ENCODE measurements at places on chromosomes 6 and 20.

DNA sequence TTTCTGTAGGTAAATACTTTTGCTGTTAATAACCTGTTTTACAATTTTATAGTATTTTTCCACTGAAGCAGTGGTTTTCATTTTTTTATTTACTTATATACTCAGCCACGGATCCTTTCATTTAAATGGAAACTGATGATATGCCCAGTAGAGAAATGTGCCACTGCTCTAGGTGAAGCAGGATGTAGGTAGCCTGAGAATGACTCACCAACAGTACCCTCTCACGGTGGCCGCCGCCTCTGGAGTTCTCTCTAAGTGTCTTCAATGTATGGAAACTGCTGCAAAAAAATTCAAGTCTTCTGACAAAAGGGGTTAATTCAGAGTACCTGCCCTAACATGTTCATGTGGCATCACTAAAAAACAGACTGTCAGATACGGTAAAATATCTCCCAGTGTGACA is 6.4 kb downstream of the EYA4 start:
- DNase-seq: no peak

DNA sequence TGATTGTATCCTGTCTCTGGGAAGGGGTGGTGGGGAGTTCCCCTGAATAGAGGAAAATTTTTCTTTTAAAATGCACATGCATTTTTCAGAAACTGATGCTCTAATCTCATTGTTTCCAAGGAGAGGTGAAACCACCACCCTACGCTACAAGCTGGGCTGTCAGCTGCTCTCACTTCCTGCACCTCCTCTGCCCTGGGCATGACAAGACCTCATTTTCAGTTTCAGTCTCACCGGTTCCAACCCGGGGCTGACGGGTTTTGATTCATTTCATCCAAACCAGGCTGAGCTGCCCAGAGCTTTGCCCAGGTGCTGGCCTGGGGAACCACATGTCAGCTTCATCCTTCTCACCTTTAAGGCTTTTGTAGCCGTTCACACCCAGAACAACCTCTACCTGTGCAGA is 99.7 kb downstream of the EYA2 start:
- no peak for DNase-seq

GRCh38 chr20:61802721-61803311 is 262.9 kb downstream of the TAF4 start:
- DNase-seq: no peak

GRCh38 chr20:62291251-62292066 is 11.3 kb upstream of the ADRM1 start:
- DNase-seq: no peak

DNA sequence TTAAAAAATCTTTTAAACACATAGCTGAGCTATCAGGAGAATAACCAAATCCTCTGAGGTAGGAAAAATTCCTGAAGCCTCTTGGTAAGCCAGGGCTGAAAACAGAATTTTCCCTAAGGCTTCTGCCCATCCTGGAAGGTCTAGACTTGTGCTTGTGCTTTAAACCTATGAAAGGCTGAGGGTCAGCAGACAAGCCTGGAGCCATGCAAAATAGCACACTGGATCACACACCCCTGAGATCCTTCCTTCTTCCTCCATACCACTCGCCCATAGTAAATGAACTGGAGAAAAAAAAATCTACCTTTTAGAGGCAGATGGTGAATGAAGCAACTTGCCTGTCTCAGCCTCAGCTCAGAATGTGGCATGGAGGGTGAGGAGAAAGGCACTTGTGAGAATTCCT is 144.4 kb downstream of the UBE3D start:
- DNase-seq: no peak

- DNase-seq: no peak
Measured at GRCh38 chr20:496126-496696, 33.9 kb upstream of the TBC1D20 start.

- no peak for DNase-seq
Measured at GRCh38 chr6:83221889-83222479, 28.8 kb downstream of the RWDD2A start.

DNA sequence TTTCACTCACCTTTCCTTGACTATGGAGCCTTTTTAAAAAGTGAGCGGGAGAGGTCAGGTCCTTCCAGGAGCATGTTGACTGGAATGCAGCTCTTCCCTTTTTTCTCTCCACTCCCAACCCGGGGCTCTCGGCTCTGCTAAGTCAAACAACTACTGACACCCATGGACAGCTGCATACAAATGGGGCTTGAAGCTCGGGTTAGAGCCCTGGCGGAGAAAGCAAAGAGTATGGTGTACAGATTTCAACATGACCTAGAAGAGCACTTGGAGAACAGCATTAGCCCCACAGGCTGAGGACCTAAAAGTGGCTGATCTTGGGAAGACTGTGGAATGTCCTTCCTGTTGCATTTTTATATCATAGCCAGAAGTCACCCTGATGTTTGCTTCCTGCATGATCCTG is 162.0 kb upstream of the STMND1 start:
- no peak for DNase-seq

DNA sequence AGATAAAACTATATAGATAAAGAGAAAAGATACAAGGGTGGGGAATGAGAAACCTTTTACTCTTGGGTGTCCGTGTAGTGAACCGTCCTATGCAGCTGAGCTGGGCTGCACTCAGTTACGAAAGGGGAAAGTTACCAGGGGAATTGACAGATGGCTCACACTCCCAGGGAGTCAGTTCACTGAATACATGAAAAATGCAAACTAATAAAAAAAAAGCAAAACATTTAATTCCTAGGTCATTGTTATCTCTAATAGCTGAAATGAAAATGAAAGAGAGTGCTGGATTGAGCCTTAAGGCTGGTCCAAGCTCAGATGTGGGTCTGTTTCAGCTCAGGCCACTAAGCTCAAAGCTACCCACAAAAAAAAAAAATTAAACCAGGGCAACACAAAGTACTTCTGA is 138.0 kb downstream of the THBS2 start:
- no peak for DNase-seq

- no peak for DNase-seq
Measured at GRCh38 chr6:47034926-47035325, 7.2 kb downstream of the ADGRF1 start.

DNA sequence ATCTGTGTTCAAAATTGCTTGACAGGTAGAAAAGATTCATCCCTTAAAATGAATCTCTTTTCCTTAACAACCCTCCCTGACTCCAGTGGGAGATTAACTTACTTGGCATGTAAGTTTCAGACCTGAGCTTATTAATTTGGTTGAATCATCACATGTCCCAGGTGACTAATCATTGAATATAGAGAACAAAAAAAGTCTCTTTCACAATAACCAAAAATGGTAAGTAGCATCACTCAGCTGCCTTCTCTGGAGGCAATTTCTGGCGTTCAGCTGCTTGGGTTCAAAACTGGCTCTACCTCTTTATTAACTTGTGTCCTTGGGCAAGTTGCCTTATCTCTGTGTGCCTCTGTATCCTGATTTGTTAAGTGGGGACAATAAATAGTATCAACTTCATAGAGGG is 2.9 kb downstream of the C6orf141 start:
- DNase-seq: no peak

- DNase-seq: no peak
Measured at GRCh38 chr6:169803271-169803811, 51.9 kb downstream of the ERMARD start.

DNA sequence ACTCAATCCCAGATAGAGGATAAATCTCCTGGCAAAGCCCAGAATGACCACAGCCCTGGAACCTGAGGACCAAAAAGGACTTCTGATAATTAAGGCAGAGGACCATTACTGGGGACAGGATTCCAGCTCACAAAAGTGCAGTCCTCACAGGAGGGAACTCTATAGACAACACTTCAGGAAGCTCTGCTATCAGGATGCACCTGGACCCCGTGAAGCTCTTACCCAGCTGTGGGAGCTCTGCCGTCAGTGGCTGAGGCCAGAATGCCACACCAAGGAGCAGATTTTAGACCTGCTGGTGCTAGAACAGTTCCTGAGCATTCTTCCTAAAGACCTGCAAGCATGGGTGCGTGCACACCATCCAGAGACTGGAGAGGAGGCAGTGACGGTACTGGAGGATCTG is 992 bp downstream of the ZSCAN16 start:
- no peak for DNase-seq

DNA sequence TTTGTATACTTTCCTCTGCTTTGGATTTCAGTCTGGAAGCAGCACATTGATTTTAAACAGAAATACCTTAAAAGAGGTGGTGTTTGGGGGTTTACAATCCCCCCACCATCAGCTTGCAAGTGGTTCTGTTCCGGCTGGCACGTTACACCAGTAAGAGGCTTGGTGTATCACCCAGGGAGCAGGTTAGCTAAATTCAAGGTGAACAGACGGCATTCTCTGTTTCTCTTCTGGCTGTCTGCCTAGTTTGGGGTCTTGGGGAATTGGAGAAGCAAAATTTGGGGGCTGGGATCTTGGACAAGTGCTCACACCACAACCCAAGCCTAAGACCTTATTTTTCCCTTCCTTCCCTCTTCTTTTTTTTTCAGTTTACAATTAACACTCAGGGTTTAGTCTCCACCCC is 7.5 kb upstream of the APCDD1L start:
- no peak for DNase-seq

- no peak for DNase-seq
Measured at GRCh38 chr6:111710439-111710838, 104.8 kb upstream of the TRAF3IP2 start.

DNA sequence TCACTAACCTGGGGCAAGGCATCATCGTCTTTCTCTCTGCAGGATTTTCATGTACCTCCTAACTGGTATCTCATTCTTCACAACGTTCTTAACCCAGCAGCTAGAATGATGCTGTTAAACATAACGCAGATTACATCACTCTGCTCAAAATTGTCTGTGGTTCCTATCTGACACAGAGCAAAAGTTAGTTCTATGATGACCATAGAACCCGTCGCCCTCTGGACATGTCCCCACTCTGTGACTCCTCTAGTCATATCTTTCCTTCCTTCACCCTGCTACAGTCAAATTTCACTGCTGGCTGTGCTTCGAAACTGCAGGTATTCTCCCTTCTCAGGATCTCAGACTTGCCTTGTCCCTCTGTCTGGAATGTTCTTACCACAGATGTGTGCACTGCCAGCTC is 87.4 kb upstream of the TPD52L1 start:
- no peak for DNase-seq

DNA sequence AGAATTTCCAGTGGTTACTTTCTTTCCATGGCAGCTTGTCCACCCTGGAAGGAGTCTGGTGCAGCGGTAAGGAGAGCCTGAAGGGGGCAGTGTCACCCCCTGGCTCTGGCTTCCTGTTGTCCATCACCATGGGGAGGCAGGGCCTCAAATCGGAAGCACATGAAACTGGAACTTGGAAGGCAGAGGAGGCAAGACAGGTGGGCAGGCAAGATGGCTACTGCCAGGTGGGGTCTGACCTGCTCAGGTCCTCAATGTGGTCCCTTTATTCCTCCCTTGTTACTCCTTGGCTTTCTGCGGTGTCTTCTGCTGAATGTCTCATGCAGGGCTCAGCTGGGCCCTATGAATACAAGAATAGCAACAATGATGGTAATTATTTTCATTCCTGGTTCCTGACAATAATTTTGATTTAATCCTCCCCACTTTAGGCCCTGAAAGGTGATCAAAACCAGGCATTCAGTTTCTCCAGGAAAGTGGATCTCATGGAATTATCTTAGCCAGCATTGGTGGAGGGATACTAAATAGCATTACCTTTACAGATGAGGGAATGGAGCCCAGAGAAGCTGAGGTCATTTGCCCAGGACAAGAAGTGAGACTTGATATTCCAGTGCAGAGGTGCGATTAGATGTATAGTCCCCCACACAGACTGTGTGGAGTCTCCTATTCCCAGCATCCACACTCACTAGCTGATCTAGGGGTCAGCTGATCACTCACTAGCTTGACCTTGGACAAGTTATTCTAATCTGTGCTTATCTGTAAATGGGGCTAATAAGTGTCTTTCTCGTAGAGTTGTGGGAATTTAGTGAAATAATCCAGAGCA is 17.6 kb upstream of the SNAI1 start:
- DNase-seq: no peak

- no peak for DNase-seq
Measured at GRCh38 chr20:49785852-49786175, 26.8 kb upstream of the SLC9A8 start.

GRCh38 chr6:22219925-22220324 is 76.9 kb downstream of the PRL start:
- no peak for DNase-seq

DNA sequence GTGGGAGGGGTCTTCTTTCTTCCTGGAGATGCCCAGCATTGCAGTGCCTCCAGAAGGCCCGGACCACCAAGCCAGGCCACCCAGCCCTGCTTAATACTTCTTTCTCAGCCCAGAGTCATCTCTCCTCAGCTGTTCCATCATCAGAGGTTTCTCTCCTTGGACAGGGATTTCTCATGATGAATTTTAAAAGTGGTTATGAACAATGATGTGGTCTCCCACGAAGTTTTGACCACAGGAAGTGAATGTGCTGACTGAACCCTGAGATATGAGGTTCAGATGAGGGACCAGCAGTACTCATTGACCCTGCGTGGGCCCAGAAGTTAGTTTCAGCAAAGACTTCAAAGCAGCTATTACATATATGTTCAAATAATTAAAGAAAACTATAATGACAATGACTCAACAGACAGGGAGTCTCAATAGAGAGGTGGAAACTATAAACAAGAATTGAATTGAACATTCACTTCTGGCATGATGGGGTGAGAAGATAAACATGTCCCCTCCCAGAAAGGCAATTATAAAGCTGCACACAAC is 114.5 kb upstream of the SLC22A16 start:
- DNase-seq: no peak

- no peak for DNase-seq
Measured at GRCh38 chr6:147057188-147057587, 147.0 kb upstream of the STXBP5 start.

All from central memory CD8-positive, alpha-beta T cell (primary cell).